ENCODE measurements at places on chromosomes 5 and 9. TPM values are rescaled to one million over a fixed set of nuclear protein-coding genes. Genes with fewer than 3 reads are reported as not detected.

DNA sequence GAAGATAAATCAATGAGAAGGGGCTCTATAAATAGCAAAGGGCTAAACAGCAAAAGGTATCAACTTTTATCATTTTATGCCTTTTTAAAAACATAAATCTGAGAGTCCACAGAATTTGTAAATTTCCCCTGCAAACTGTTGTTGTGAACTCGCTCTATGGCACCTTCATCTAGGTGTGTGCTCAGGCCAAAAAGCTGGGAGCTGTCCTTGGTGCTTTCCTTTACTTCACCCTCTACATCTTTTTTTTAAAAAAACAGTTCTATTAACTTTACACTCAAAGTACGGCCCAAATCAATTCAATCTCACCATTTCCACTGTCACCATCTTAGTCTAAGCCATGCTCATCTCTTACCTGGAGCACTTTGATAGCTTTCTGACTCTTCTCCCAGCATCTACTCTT lies 108.2 kb upstream of the GPR151 start:
- no peak overlapping the region for H3K4me3 ChIP-seq
- H3K27me3 ChIP-seq = no peaks in the 10 kb centered on the region
- H3K4me1 ChIP-seq = no peaks in the 10 kb centered on the region
- no peak overlapping the region for H3K27ac ChIP-seq
- DNase-seq = no peak

- H3K27ac ChIP-seq = no peak overlapping the region
- H3K4me1 ChIP-seq = peaks cover 55% of the 10 kb centered on the region
- no peaks in the 10 kb centered on the region for H3K27me3 ChIP-seq
- H3K4me3 ChIP-seq = no peak overlapping the region
- H3K36me3 ChIP-seq = no peaks in the 10 kb centered on the region
- no peak for DNase-seq
Measured at GRCh38 chr9:70408393-70409040, 5.9 kb downstream of the KLF9 start.

DNA sequence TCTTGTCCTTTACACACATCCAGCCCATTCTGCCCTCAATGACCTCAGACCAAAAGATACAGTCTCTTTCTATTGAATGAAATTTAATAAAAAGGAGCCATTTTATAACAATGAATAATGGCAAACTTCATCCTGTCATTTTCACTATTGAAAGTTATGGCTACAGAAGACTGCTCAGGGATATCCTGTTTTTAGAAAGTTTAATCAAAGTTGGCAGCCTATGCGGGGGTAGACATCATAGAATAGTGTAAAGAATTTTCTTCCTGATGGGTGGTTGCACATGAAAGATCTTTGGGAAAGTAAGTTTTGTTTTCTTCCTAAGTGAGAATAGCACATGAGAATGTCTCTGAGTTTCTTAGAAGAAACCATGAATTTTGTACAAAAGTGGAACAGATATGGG lies 670.4 kb upstream of the CDH6 start:
- no peak overlapping the region for H3K4me3 ChIP-seq
- H3K27me3 ChIP-seq = no peaks in the 10 kb centered on the region
- no peaks in the 10 kb centered on the region for H3K36me3 ChIP-seq

DNA sequence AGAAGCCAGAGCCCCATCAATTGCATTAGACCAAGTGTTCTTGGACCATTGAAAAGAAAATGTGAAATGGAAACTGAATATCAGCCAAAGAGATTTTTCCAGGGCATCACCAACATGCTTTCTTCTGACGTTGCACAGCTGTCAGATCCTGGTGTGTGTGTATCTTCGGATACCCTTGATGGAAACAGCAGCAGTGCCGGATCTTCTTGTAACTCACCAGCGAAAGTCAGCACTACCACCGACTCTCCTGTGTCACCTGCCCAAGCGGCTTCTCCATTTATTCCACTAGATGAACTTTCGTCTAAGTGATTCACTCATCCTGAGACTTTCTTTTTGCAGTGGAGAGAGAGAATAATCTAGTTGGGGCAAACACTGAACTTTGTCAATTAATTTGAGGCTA lies 75.7 kb downstream of the PIP5K1B start:
- H3K4me3 ChIP-seq = peak overlapping the region; percentile 78
- peak; percentile 5 for DNase-seq
- H3K27me3 ChIP-seq = no peaks in the 10 kb centered on the region
- H3K36me3 ChIP-seq = peaks cover 6% of the 10 kb centered on the region

- no peak overlapping the region for H3K4me3 ChIP-seq
- peak; percentile 68 for DNase-seq
- no peaks in the 10 kb centered on the region for H3K27me3 ChIP-seq
- H3K4me1 ChIP-seq = peaks cover 54% of the 10 kb centered on the region
- H3K27ac ChIP-seq = peak overlapping the region; percentile 18
Measured at GRCh38 chr5:173919443-173919842, 31.3 kb downstream of the CPEB4 start.

- no peak overlapping the region for H3K4me3 ChIP-seq
- no peaks in the 10 kb centered on the region for H3K4me1 ChIP-seq
Measured at GRCh38 chr5:82807021-82807420, 270.2 kb downstream of the TMEM167A start.

DNA sequence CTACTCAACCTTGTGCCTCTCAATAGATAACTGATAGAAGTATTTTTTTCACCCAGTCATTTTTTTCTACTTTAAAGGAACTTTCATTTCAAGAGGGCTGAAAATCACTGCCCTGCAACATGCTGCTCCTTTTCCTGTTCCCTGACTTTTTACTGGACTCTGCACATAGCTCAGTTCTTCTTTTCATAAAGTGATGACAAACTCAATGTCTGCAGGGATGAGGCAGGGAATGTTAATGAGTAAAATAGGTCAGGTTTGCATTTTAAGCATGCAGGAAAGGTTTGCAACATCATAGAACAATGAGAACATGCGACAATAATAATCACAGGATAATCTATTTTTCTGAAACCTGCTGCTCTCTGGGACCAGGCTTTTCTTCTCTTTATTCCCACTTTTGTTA lies 172.2 kb upstream of the SGCD start:
- no peaks in the 10 kb centered on the region for H3K36me3 ChIP-seq
- no peaks in the 10 kb centered on the region for H3K27me3 ChIP-seq
- no peak overlapping the region for H3K4me3 ChIP-seq
- H3K4me1 ChIP-seq = no peaks in the 10 kb centered on the region

DNA sequence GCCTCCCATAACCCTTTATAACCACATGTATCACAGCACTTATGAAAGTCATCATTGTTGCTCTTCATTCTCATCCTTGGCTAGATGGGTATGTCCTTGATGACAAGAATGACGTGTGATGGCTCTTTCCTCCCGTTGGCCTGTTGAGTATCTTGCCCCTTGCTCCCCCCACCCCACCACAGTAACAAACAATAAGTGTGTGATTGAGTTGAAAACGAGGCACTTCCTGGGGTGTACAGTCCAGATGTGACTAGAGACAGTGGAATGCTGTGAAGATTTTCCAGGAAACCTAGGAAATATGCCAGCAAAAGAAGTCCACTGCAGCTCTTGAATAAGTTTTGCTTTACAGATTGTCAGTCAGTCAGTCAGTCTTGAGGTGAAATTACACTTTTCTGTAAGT lies 262.5 kb downstream of the ELAVL2 start:
- no peaks in the 10 kb centered on the region for H3K27me3 ChIP-seq
- no peak overlapping the region for H3K4me3 ChIP-seq
- H3K36me3 ChIP-seq = no peaks in the 10 kb centered on the region

Gene SPZ1
- not detected for total RNA-seq

Gene PIK3R1
- total RNA-seq = 26.0 TPM

Gene OLFM1
- total RNA-seq = not detected

Gene HTR1A
- not detected for total RNA-seq

Gene FBP2
- not detected for total RNA-seq

All from HepG2 (cell line).